T-helper 22 cell (primary cell): ENCODE measurements at places on chromosomes 3 and 15.
A peak's percentile ranks its signal among the peaks of the same experiment; 100 is the strongest.

DNA sequence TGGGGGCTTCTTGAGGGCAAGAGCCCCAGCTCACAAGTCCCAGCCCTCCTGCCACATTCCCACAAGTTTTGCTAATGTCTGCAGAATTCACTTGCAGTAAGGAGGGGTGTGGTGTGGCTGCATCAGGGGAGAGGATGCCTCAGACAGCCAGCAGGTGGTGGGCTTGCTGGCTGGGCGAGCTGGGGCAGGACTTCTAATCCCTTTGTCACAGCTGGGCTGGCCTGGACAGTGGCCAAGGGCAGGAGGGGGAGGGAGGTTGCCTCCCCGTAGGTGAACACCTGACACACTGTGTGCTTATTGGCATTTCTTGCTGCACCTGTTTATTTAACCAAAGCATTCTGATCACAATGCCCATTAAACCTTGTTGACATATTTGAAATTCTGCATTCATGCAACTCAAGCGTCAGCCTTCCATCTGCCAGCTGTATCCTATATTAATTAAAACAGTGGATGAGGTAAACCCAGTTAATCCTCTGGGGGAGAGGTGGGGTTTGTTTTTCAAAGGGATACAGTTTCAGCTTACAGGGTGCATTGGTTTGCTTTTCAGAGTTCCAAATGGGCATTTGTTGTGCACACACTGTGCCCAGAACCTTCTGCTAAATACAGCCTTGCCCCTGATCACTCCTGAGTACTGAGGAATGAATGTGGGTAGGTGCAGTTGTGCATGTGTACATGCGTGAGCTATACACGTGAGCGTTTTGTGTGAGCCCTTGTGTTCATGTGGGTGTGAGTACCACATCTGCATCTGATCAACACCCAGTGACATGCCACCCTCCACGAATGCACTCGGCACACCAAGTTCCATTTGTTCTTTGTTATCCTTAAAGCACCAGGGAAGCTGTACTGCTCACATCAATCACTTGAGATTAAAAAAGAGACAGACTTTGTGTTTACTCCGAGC lies 268.7 kb downstream of the XXYLT1 start:
- no peak for DNase-seq

GRCh38 chr3:192930577-192930976 lies 12.9 kb upstream of the MB21D2 start:
- no peak for DNase-seq

GRCh38 chr3:184737063-184737462 lies 25.2 kb upstream of the MAGEF1 start:
- no peak for DNase-seq

DNA sequence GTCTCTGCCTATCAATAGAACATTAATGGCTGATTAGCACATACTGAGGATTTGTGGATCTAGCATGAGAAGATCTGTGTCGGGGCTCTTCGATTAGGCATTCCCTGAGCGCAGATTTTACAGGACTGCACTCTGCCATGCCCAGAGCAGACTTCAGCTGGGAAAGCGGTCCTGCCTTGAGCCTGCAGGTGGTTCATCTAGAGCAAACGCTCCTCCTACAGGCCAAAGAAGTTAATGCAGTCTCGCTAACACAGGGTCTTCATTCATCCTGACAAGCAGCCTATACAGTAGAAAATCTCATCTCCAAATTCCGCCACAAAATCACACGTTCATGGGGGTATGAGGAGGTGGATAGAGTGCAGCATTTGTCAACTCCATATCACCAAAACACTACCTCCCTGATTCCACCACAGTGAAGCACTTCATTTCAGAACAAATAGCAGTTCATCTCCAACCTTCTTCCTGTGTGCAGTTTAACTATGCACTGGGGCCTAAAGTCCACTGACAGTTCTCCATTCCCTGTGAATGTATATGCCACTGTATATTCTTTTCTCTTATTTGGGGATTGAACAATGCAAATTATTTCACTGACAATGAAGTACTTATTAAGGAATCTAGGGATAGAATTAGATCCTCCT lies 405.8 kb downstream of the IGSF11 start:
- DNase-seq = no peak

GRCh38 chr15:28131400-28131799 lies 32.3 kb upstream of the OCA2 start:
- DNase-seq = no peak

- DNase-seq = no peak
These were observed 48.9 kb downstream of the PTPN9 start for GRCh38 chr15:75530169-75530568.

DNA sequence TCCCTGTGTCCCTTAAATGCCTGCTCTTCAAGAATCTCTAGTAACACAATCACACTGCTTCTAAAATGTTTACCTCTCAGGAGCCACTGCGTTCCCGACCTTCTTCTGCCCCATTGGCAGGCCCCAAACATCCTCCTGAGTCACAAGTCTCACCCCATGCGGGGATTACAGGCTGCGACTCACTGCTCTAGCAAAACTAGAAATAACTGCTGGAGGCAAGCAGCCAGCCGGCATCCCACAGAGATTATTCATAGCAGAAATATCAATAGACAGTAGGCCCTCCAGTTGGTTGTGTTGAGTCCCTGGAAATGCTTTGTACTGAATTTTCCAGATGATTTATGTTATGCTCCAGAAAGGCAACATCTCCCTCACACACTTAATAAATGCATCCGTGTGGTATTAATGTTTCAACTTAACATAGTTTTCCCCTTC lies 64.8 kb downstream of the RFTN1 start:
- no peak for DNase-seq

DNA sequence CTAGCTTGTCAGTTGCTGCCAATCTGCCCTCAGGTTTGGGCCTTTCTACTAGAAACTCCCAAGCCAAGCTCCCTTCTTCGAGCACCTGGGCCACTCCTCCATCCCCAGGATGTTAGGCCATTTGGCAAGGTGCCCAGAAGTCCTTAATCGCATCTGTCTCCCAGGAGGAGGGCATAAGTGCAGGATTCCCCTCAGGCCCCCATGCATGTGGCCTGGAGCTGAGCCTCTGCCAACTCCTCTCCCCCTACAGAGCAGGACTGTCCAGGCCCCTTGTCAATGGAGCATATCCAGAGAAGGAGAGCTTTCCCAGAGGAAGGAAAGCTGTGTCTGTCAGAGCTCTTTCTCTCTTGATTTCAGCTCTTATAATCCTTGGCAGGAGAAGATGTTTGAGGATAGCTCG lies 182.6 kb upstream of the ROPN1 start:
- no peak for DNase-seq

- no peak for DNase-seq
These were observed at the start of gene OR4F6 for GRCh38 chr15:101803209-101803608. OR4F6 (plus strand) TSS chr15:101803509; CDS start chr15:101805720, 2,211 bp downstream.

GRCh38 chr3:178762385-178762784 lies 226.1 kb downstream of the KCNMB2 start:
- DNase-seq = no peak

DNA sequence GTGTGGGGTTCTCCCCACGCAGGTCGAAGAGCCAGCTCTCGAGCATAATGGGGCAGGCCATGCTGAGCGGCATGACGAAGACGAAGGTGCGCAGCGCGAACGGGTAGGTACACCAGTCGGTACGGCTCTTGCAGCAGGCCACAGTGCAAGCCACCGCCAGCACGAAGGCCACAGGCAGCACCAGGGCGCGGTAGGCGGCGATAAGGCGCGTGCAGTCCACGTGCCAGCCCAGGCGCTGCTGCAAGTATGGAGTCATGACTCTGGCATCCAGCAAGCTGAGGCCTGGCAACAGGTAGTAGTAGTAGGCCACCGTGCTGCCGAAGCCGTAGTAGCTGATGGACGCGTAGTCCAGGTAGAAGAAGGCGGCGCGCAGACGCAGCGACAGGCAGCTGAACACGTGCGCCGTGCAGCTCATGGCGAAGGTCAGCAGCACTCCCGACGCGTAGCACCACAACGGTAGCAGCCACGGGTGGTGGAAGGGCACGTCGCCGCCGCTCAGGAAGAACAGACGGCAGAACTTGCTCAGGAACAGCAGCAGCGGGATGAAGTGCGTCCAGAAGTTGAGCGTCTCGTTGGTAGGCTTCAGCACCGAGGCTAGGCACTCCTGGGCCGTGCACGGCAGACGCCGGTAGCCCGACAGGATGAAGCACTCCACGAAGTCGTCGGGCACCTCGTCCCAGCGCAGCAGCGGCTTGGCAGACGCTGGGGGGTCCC lies 797 bp downstream of the PAQR9 start:
- no peak for DNase-seq

DNA sequence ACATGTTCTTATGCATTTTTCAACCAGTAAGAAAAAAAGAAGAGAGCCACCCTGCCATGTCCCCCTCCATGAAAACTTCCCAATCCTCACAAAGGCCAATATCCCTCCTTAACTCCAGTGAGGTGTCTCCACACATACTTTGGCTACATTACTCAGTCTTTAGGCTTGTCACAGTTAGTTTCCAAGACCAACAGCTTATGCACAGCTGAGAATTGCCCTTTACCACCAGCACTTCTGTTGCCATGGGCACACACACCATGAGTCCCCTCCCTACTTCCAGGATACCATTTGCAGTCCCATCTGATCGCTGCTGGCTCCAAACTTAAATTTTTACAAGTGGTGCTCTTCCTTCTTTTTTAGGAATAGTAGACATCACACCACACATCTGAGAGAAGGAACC lies 150.3 kb upstream of the STRIT1 start:
- no peak for DNase-seq

DNA sequence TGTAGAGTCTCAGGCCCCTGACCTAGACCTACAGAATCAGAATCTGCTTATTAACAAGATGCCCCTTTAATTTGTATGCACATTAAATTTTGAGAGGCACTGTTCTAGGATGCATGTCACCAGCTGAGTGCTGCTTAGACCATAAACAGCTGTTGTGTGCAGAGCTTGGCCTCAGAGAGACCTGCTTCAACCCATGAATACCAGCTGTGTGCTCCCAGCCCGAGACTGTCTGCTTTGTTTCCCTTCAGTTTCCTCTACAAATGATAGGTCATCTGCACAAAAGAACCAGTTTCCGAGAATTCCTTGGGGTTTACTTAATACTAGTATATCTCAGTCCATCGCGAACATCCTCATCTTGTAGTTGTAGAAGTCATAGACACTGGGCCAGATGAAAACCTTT lies 158.5 kb upstream of the PFN2 start:
- no peak for DNase-seq

GRCh38 chr3:123347691-123348264 lies 101.1 kb downstream of the ADCY5 start:
- no peak for DNase-seq

DNA sequence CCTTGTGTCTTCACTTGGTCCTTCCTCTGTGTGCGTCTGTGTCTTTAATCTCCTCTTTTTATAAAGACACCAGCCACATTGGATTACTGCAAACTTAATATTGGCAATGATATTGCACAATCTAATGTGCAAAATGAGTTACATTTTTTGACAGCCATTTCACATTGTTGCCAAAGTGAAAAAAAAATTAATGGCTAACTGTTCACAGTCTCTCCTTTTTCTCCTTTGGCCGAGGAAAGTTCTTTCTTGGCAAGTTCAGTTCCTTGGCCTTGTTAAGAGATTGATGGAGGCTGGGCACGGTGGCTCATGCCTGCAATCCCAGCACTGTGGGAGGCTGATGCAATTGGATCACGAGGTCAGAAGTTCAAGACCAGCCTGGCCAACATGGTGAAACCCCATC lies 62.2 kb upstream of the ZNF280D start:
- DNase-seq = no peak

GRCh38 chr15:46129145-46129544 lies 494.3 kb downstream of the SQOR start:
- DNase-seq = no peak

DNA sequence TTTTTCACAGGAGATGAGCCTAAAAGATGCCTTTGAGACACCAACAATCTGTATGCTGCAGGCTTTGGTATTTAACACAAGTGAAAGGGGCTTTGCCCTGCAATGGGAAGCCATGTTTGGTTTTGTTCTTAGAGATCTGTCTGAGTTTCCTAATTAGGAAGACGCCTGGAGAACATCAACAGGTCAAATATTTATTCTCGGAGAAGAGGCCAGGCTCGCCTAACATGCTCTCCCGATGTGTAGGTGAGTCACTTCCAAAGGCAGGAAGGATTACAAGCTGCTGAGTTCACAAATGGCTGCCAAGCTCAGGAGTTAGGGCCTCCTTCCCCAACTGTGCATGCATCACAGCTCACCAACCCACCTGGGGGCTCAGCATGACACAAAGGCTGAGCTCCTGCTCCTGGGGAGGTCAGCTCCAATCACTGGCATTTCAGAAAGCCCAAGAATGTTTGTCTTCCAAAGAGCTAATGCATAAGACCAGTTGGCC lies 119.5 kb upstream of the PRICKLE2 start:
- no peak for DNase-seq

- DNase-seq = no peak
These were observed 540.1 kb downstream of the UNC13C start for GRCh38 chr15:54518156-54518882.

- DNase-seq = no peak
These were observed 55.3 kb downstream of the CCDC33 start for GRCh38 chr15:74291101-74292071.

GRCh38 chr3:42735615-42736014 lies 33.0 kb upstream of the HHATL start:
- DNase-seq = no peak

GRCh38 chr15:90934949-90935751 lies at the start of gene UNC45A:
UNC45A (plus strand) TSS chr15:90935285; CDS start chr15:90935325, 40 bp downstream.
- peak; percentile 91 for DNase-seq

DNA sequence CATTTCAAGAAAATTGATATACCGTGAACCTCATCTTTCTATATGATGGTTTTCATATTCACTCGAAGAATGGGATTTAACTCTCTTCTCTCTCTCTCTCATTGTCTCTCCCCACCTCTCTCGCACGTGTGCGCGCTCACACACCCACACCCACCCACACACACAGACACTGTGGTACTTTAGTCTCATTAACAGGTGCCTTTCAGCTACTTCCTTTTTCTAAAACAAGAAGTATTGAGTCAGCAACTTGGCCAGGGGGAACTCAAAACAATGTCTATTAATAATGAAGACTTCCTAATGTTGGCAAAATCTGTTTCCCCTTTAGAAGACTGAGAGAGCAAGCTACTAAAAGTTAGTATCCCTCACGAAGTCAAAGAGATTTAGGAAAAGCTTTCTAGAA lies 150.7 kb downstream of the TMCO5A start:
- no peak for DNase-seq

- no peak for DNase-seq
These were observed 1454.9 kb downstream of the ZPLD1 start for GRCh38 chr3:103889675-103890074.

GRCh38 chr3:186024210-186024609 lies 84.7 kb downstream of the ETV5 start:
- DNase-seq = no peak

DNA sequence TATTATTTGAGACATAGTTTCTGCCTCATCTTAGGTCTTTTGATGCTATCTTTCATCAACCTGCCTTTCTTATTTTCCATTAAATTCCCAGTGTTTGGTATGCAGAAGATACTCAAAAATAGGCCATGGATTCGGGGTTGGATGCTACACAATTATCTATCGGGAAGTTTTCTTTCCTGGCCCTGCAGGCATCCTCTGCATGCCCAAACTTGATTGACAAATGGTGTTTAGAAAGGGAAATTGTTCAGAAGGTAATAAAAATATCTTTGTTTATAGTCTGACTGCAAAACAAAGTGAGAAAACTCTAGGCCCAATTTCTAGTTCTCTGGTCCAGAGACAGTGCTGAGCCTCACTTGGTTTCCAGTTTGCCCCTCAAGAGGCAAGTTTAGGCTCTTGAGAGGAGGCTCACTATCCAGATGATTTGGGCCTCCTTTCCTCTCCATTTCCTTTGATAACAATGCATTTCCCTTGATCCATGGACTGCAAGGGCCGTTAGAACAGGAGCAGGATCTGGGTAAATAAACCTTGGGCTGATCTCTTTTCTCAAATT lies 157.1 kb upstream of the DPH6 start:
- DNase-seq = no peak
